ENCODE measurements at places on chromosomes 12 and 14.

DNA sequence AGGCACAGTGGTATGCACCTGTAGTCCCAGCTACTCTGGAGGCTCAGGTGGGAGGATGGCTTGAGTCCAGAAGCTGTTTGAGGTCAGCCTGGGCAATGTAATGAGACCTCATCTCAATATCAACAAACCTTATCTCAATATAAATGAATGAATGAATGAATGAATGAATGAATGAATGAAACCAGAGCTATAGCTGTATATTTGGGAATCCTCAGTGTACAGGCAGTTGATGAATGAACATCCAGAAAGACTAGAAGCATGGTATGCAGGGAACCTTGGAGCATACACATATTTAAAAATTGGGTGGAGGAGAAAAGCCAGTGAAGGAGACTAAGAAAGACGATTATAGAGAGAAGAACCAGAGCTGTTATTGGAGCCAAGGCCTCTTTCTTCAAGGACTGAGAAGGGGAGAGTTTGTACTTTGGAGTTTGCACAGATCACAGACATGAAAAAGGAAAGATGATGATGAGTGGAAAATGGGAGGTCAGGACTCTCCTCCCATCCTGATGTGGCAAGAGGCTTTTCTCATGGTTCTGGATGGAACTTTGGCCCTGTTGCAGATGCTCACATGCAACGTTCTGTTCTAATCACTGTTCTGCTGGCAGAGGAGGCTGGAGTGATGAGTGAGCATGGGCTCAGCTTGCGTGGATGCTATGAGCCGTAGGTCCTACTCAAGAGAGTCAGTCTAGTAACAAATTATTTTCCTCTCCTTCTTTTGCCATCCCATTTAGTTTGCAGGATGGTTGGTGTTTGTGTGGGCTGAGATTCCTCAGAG is 114.4 kb downstream of the PRKCH start:
- no peak for DNase-seq

- no peak for DNase-seq
Observed at GRCh38 chr12:87157791-87158190, 871.4 kb downstream of the C12orf50 start.

GRCh38 chr14:97687944-97688630 is 890.9 kb downstream of the VRK1 start:
- DNase-seq = no peak

DNA sequence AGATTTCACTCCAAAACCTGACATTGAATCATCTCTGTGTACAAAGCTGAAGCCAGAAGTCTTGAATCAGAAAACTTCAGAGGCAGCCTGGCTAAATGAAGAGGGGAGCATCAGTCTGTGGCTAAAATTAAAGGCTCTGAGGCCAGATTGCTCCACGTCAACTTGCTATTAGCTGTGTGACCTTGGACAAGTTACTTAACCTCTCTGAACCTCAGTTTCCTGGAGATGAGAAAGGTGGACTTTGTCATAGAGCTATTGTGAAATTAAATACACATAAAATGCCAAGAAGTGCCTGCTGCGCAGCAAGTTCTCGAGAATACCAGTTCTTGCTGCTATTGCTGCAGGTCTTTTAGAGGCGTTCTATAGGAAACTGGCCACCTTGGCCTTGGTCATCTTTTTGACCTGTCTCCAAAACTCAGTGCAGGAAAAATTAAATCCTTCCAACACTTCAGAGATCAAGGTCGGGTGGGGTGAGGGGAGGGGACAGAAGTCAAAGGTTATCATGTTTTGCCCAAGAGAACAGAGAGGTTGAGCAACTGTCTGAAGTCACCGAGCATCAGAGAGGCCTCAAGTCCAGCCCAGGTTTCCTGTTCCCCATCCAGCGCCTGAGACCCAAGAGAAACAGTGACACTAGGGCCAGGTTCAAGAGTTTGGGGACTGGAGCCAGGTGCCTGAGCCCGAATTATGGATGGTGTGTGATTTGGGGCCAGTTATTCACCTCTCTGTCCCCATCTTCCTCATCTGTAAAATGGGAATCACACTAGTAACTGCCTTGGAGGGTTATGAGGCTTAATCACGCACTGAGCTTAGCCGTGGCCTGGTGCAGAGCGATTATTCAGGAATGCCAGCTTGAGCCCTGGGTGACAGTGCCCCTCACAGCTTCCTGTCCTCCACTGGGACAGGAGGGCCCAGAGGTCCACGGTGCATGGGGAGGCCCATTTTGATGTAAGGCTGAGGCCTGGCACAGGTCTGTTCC is 1.1 kb downstream of the SERPINA1 start:
- DNase-seq = no peak

GRCh38 chr12:91910871-91911388 is 234.7 kb downstream of the BTG1 start:
- no peak for DNase-seq

GRCh38 chr12:20420557-20420956 is 52.2 kb downstream of the PDE3A start:
- DNase-seq = no peak

- DNase-seq = no peak
Observed at GRCh38 chr12:11704089-11704488, 54.6 kb downstream of the ETV6 start.

- DNase-seq = no peak
Observed at GRCh38 chr12:1328391-1328790, 266.0 kb downstream of the FBXL14 start.

GRCh38 chr12:11652351-11653040 is 3.0 kb downstream of the ETV6 start:
- peak; percentile 25 for DNase-seq

DNA sequence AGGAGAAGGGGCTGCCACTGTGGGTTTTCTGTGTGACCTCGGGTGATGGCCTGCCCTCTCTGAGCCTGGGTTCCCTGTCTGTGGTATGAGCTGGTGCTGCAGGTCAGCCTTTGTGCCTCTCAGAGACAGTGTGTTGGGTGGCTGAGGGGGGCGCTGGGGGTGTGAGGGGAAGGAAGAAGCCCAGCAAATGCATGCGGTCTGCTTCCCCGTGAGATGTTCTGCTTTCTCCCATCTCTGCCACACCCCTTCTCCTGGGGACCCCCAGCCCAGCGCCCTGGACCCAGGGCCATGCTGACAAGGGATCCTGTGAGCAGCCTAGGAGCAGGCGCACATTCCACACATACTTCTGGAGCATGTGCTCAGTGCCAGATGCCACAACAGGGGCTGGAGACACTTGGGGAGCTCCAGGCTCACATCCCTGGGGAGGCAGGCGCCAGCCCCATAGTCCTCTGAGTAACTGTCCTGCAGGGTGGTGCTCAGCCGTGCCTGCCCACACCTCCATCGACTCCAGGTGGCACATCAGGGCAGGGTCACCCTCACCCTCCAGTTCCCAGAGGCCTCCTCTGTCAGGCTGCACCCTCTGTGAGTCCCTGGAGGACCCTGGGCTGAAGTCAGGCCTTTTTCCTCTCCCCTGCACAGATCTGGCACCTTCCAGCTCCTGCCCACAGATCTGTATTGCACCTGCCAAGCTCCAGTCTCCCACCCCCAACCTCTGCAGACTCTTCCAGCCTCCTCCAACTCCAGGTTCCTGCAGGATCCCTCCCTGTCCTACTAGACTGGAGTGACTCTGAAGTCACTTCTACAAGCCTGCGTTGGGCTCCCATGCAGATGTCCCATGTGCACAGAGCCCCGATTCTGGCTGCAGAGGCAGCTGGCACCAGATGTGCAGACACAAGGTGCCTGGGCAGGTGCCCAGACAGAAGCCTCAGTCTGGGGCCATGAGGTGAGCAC is 205.6 kb downstream of the KIF26A start:
- DNase-seq = no peak

DNA sequence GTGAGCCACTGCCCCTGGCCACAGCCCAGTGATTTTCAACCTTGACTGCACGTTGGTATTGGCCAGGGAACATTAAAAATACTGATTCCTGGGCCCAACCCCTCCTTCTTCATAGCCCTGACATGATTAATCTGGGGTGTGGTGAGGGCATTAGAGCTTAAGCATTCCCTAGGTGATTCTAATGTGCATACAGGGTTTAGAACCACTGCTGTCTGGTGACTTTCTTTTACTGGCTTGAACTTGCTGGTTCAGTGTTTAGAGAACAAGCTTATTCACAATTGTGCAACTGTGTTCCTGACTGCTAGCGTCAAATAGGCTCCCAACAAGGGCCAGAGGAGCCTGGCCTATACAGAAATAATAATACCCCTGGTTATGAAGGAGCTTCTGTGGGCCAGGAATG is 488.8 kb upstream of the CCDC196 start:
- DNase-seq = no peak

DNA sequence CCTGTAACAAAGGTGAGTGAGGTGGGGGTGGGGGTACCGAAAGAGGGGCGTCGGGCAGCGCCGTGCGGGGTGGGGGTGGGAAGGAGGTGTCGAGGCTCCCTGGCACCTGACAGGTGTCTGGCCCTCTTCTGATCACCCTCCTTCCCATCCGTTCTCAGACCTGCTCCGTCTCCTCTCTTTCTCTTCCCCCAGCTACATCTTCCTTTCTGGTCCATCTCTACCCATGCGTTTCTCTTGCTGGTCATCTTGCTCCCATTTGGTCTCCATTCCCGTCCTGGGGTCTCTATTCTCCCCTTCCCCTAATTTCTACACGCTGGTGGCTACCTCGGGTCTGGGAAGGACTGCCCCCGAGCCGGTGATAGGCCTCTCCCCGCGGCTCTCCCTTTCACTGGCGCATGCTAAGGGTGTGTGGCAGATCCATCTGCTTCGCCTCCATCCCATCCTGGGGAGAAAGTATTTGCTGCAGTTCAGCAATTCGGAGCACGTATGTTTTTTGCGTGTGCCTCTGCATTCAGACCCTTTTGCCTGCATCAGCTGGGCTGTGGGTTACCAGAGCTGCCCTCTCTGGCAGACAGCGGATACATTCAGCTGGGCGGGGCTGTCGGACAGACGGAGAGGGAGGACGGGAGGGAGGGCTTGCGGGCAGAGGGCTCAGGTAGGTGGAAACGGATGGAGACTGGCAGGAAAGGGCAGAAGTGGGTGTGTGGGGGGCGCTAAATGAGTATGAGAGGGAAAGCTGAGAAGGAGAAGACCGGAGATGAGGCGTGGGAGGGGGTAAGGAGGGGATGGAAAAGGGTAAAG is 730 bp downstream of the CLSTN3 start:
- DNase-seq = peak; percentile 43

DNA sequence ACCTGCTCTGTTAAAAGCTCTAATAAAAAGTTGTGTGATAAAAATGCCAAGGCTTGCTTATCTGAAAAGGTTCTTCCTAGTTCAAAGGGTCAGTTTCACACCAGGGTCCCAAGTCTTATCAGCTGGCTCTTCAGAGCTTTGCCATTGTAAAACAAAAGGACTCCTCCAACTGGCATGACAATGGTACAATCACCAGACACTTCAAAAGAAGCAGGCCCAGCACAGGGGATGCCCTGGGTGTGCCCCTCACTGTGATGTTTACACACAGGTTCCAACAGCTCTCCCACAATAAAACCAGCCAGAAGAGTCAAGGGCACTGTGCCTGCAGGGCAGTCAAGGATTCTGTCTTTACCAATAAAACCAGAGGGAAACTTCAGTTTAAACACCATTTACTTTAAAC is 78.7 kb downstream of the PRICKLE1 start:
- DNase-seq = no peak
